ENCODE measurements at places on chromosomes 6 and 20.

DNA sequence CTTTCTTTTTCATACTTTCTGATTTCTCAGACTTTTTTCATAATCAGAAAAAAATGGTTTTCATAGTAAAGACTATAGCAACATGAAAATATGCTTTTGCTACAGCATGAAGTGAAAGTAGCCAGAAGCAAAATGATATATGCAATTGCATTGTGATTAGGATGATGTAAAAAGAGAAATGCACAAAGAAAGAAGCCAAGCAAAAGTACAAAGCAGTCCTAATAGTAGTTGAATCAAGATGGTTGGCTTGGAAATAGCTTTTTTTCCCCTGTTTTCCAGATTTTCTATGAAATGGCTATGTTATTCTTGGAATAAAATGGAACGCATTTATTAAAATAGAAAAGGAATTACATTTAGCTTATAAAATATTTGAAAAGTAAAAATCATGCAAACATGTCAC, 77.3 kb downstream of the SEL1L2 start:
- no peak for DNase-seq

- DNase-seq: no peak
These were observed 171.1 kb downstream of the MCHR2 start for GRCh38 chr6:99822741-99823512.

DNA sequence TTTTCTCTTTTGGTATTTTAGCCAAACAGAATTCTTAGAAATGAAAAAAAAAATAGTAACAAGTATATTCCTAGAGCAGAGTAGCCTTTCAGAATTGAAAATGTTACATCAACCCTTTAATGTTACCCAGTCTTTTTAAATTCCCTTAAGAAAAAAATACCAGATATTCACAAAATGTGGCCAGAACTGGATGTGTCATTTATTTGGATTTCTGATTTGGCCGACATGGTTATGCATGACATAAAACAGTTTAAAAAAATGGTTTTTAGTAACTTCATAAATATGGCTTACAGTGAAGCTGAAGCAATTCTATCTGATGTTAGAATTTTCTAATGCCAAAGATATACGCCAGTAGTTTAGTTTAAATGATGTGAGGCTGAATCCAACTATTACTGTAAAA, 112.0 kb downstream of the ATXN1 start:
- no peak for DNase-seq

GRCh38 chr6:15248451-15249370, 2.8 kb downstream of the JARID2 start:
- peak; percentile 95 for DNase-seq

DNA sequence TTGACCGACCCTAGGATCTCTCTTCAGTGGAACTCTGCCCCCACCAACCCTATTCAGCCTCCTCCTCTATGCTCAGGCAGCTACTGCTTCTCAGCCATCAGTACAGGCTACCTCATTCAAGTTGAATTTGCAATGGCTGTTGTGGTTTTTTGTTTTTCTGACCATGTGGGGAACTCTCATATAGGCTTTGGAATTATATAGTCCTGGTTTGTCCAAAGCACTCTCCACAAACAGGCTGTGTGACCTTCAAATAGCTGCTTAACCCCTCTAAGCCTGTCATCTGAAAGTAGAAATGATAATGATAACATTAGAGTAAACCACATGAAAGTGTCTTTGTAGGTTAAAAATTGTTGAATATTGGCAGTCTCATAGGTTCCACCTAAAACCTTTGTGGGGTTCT, 80.3 kb downstream of the UNC5CL start:
- DNase-seq: no peak

GRCh38 chr20:22576273-22576672, 8.1 kb downstream of the FOXA2 start:
- no peak for DNase-seq

- DNase-seq: no peak
These were observed 6.0 kb downstream of the MLN start for GRCh38 chr6:33797626-33798342.

- peak; percentile 67 for DNase-seq
These were observed 36.9 kb upstream of the BLCAP start for GRCh38 chr20:37564388-37565133.

GRCh38 chr6:108250240-108250866, 10.5 kb downstream of the SNX3 start:
- peak; percentile 0 for DNase-seq

- DNase-seq: no peak
These were observed 44.3 kb downstream of the TRERF1 start for GRCh38 chr6:42407379-42407778.

- no peak for DNase-seq
These were observed 39.7 kb upstream of the PRND start for GRCh38 chr20:4681991-4682401.

GRCh38 chr6:2777249-2777648, 12.1 kb downstream of the WRNIP1 start:
- no peak for DNase-seq

- no peak for DNase-seq
These were observed 44.6 kb downstream of the SLC24A3 start for GRCh38 chr20:19256906-19257595.

GRCh38 chr6:138264372-138264880, 46.1 kb upstream of the PBOV1 start:
- no peak for DNase-seq

DNA sequence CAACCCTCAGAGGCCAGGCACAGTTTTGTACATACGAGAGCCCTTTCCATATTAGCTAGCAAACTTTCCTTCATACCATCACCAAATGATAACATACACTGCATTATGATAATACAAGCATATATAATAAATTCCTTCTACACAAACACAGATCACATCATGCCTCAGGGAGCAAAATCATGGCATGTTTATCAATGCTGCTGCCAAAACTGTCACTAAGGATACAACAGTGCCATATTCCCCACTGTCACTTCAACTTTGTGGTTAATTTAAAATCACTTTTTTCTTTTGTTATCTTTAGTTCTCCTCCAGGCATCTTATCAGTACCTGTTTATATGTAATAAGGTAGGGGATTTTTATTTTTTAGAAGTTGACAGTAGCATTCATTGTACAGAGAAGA, 196.3 kb downstream of the EPM2A start:
- no peak for DNase-seq

- no peak for DNase-seq
These were observed 201.4 kb downstream of the TMEM242 start for GRCh38 chr6:157121897-157122296.

- DNase-seq: no peak
These were observed 172.8 kb upstream of the SPTLC3 start for GRCh38 chr20:12835999-12836398.

- no peak for DNase-seq
These were observed 26.6 kb upstream of the EDN3 start for GRCh38 chr20:59273739-59274357.

DNA sequence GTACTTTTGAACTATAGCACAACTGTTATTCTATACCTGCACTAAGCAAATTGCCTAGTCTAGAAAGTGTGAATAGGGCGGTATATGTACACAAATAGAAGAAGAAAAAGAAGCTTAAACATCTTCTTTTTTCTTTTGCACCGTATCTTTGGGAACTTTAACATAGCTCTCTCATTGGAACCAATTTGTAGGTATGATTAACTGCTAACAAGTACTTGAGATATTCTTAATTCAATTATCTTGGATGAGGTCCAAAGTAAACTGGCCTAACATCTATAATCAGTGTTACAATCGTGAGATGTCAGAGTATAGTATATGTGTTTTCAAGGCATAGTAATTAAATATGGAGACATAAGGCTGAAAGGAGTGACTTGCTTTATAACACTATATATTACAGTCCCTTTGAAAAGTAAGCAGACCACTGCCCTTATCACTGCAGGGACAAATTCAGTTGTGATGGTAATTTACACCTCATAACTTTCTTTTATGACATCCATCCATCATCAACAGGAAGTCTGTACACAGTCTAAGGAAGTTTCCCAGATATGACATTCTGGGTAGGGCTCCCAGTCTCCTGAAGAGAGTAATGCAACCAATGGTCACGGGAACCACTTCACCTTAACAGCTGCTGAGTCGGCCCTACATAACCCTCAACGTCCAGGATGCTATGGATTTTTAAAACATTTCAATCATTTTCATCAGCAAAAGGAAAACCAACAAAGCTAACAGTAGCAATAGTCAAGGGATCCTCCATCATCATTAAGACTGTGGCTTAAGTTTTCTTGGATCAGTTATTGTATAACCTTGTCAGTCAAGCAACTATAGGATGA, 37.6 kb downstream of the NKAIN2 start:
- no peak for DNase-seq

GRCh38 chr6:89927791-89928550, 33.7 kb downstream of the GJA10 start:
- no peak for DNase-seq

- no peak for DNase-seq
These were observed 44.1 kb upstream of the FUCA2 start for GRCh38 chr6:143555582-143555981.

DNA sequence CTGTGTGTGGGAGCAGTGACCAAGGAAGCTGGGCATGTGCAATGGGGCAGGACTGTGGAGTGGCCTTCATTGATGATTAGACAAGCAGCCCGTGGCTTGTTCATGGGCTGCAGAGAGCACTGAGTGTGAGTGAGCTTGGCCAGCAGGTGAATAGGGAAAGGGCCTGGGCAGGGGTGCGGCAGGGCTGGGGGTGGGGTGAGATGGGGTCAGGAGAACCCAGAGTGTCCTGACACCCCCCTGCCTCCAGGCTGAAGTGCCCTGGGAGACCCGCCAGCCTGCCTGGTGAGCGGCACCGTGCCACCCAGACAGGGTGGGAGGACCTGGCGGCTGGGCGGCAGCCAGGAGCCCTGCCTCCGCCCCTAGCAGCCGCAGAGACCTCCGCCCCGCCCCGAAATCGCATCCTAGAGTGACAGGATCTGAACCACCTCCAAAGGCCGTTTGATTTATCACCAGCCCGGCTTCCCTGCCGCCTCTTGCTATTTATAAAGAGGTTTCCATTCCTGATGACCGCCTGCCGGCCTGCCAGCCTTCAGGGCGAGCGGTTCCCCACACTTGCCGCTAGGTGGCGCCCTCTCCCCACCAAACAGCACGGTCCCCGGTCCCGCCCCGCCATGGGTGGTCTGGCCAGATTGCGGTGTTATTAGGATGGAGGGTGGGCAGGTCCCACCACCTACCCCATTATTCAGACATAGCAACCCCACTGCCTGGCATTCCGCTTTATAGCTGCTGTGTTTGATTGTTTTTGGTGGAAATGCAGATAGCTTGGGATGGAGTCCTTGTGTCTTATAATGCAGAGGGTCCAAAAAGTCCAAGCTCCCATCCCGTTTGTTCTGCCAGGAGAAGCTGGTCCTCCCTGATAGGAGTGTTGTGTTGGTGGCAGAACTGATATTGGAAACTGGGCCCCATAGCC, 3.5 kb downstream of the MYLK2 start:
- peak; percentile 95 for DNase-seq

DNA sequence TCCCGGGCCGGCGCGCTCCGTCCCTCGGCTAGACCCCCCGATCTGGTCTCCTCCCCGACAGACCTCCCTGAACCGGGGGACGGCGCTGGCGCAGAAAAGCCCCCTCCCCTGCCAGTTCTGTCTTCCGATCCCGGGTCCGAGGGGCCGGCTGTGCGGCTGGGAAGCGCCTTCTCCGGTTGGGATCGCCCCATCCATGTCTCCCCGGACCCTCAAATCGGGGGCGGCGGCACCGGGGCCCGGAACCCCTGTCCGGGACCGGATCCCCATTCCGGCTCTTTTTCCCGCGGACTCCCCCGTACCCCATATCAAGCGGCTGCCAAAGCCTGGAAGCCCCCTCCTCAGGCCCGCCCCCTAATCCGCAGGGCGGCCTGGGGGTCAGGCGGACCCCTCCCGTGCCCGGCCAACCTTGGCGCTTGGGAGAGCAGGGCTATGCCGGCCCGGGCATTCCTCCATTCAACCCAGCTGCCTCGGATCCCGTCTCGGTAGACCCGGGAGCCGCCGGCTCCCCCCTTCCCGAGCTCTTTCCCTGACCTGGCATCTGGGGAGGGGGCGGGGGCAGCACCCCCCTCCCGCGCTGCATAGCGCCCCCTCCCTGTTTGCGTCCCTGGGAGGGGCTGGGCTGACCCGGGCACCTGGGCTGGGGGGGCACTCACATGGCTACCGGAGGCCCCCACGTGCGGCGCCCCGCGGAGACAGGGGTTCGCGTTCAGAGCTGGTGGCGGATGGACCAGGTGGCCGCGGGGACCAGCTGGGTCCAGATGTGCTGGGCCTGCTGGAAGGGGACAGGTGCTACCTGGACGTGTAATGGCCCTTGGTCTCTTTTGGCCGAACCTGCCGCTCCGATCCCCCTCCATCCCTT, 643 bp downstream of the DLGAP4 start:
- DNase-seq: no peak

- DNase-seq: no peak
These were observed 578.2 kb downstream of the QKI start for GRCh38 chr6:163992701-163993100.

GRCh38 chr20:61742097-61742825, 323.4 kb downstream of the TAF4 start:
- DNase-seq: no peak

GRCh38 chr20:52103335-52103912, 88.2 kb downstream of the ZFP64 start:
- no peak for DNase-seq

DNA sequence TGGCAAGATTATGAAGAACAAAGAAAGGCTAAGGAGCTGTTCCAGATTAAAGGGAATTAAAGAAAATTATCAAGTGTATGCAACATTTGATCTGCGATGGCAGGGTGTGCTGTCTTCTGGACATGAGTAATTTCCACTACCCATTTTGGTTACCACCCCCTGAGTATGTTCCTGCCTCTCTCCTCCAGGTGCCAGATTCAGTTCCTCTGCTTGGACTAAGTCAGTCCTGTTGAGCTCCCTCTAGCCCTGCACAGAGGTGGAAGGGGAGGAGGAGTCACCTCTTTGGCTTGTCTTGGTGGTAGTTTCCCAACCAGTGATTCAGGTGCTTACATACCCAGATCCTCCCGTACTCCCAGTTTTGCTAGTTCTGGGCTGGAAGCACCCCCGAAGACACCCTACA, 22.2 kb upstream of the SNRPB2 start:
- DNase-seq: no peak

GRCh38 chr6:98514073-98514720, 320.2 kb upstream of the POU3F2 start:
- DNase-seq: no peak

DNA sequence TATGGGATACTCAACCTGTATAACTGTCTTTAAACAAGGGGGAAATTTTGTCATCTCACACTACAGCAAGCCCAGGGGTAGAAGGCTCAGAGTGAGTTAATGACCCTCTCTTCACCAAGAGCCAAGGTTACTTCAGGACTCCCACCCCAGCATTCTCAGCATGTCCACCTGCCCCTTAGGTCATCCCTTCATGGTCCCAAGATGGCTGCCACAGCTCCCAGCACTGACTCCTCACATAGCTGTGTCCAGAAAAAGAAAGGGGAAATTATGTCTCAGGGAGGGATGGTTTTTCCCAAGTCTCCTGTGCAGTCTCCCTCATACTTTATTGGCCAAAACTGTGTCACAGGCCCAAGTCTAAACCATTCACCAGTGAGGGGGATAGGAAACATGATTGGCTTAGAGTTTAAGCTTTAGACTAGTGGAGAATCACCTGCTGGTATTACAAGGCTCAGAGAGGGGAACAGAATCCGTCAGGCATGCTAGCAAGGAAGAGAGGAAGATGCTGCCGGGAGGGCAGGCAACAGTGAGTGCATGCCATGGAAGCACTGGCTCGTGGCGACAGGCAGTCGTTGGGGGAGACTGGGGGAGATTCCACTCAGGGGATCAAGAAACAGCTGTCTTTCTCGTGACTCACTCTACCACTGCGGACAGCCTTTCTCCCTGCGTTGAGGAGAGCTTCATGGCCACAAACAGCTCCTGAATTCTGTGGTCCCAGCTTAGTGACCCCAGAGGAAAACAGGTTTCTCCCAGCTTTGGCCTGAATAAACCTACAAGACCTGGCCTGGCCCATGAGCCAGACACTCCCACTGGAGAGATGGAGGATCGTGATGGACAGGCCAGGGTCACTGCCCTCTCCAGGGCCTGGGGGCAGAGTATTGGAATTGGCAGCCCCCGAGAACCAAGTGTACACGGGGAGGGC, 37.2 kb downstream of the HM13 start:
- no peak for DNase-seq
